Stimulated activated naive CD8-positive, alpha-beta T cell treated with anti-CD3 and anti-CD28 coated beads, Interleukin-15, Interleukin-2, amounts not matched to agents 100 U/mL and 50 U/mL, for 24 hours (primary cell): ENCODE measurements at places on chromosomes 11 and 22.

DNA sequence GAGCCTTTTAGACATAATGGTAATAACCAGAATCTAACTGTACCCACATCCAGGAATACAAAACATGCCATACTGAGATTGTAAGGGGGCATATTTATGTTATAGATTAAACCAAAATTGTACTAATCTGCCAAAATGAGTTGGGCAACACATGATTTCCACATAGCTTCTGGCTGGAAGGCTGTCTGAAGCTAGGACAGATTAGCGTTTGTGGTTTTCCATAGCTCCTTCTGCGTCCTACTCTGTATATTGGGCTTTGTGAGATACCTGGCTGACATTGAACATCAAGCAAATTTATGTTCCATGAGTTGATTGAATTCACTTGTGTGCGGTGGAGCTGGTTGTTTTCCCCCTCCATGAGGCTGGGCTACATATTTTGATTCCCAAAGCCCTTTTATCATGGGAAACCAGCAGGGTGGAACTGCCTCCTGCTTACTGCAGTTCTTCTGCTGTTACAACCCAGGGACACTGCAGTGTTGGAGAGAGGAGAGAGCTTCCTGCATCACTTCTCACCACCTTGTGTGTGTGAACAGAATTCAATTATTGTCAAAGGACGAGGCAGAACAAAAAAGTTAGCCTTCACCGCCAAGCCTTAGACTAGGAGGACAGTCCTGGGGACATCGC, 114.9 kb downstream of the C11orf91 start:
- DNase-seq: no peak

GRCh38 chr11:108857382-108857781, 192.5 kb downstream of the DDX10 start:
- no peak for DNase-seq

- no peak for DNase-seq
These were observed 20.9 kb upstream of the NNMT start for GRCh38 chr11:114275280-114275679.

- DNase-seq: no peak
These were observed 31.4 kb downstream of the LRP5 start for GRCh38 chr11:68343761-68344256.

- no peak for DNase-seq
These were observed 64.7 kb downstream of the MTNR1B start for GRCh38 chr11:93034031-93034722.
